ENCODE measurements at places on chromosomes 16 and 17.

GRCh38 chr16:68062910-68063393, 22.2 kb upstream of the NFATC3 start:
- DNase-seq: no peak

GRCh38 chr17:48438516-48439061, 8.6 kb upstream of the SKAP1 start:
- DNase-seq: no peak

GRCh38 chr17:3545151-3545550, 12.5 kb downstream of the TRPV3 start:
- DNase-seq: no peak

DNA sequence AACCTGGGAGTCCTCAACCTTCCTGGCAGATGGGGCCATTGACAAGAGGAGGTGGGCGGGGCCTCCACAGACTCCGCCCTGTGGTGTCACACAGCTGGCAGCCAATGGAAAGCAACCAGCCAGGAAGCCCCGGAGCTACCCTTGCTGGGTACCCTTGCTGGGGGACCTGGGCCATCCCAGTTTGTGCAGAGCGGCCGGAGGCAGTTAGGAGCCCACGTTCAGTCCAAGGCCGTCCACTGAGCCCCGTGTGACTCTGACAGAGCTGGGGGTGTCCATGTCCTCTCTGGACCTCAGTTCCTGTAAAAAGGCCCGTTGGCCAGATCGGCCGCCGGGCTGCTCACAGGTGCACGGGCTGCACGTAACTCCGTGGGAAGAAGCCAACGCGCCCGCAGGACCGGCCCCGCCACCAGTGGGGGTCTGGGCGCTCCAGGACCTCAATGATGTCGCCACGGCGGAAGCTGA, 17.1 kb upstream of the FAM83G start:
- no peak for DNase-seq

GRCh38 chr17:61399131-61400065, at the start of gene TBX2:
TBX2 (plus strand) TSS chr17:61399843; CDS start chr17:61400177, 334 bp downstream.
- no peak for DNase-seq

DNA sequence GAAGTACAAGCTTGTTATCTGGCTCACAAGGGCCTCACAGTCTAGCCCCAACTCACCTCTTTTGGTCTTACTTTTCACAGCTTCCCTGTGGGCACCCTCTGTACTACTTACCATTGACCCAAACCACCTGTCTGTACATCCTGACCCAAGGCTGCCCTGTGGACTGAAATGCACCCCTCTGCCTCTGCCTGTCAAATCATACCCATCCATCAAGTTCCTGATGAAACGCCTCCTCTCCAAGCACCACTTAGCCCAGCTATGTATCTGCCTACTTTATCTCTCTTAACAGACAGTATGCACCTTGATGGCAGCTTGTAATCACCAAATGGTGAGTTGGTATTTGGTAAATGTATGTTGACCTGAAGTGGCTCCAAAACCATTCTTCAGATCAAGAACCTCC, 7.5 kb upstream of the MAP3K14 start:
- DNase-seq: no peak

DNA sequence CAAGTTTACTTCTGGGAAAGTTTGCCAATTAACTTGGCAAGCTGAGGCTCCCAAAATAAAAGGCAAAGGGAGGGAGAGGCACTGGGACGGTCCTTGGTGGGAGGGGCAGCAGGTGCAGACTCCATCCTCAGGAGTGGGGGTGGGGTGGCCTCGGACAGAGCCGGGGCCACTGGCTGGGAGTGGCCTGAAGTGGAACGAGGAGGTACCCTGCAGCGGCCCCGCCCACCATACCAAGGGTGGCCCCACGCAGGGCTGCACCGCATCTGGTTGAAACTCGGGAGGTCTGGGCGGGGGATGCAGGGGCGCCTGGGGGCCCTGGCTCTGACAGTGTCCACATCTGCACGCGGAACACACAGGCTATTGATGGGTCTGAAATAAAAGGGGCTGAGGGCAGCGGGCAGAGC, 42.4 kb upstream of the SLC38A10 start:
- DNase-seq: no peak

DNA sequence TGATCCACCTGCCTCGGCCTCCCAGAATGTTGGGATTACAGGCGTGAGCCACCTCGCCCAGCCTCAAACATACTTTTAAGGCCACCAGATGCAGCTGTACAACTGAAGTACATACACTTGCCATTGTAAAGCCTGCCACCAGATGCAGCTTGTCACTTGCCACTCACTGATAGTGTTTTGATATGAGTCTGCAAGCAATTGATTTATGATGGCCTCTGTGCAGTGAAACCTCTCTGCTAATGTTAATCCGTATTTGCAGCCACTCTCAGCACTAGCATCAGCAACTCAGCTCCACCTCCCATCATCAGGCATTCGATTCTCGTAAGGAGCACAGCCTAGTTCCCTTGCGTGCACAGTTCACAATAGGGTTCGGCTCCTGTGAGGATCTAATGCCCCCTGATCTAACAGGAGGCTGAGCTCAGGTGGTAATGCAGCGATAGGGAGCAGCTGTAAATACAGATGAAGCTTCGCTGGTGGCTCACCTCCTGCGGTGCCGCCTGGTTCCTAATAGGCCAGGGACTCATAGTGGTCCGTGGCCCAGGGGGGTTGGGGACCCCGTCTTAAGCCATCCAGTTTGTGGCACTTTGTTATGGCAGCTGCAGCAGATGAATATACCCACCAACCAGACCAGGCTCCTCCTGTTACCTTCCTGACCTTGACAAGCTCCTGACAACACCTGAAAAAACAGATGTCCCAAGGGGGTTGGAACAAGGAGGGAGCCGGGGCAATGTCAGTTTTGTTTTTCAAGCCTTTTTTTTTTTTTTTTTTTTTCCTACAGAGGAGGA, 1.3 kb upstream of the HERPUD1 start:
- DNase-seq: no peak

DNA sequence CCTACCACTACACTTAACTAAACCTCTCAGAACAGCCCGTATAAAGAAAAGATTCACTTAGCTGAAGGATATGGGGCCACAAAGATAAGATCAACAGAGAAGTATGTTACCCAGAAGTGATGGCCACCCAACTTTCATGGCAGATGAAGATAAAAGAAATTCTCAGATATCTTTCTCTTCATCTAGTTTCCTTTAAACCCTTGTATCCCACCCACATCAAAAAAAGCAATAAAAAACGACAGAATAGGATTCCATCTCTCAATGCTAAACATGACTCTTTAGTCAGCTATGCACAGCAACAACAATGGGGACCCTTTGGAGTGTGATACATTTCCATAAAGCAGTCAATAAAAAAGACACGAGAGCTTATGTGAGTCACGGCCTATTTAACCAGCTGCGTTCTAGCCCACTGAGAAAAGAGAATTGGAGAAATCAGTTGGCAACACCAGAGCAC, 86.6 kb downstream of the SNX11 start:
- DNase-seq: no peak

- no peak for DNase-seq
Measured at GRCh38 chr17:81863123-81863675, 2.9 kb upstream of the P4HB start.

DNA sequence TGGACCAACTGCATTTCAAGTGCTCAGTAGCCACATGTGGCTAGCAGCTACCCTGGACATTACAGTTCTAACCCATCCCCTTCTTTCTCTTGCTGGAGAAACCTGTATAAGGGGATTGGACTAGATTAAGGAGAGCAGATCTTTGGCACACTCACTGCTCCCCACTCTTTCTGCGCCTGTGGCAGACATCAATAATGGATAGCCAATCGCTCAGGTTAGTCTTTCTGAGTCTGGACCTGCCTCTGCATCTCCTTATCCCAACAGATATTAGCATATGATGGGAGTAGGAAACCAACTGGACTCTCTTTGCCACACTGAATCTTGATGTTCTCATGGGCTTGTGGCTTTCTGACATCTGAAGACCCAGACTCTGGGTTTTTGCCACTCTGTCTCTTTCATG, 81.7 kb downstream of the IRX5 start:
- no peak for DNase-seq

DNA sequence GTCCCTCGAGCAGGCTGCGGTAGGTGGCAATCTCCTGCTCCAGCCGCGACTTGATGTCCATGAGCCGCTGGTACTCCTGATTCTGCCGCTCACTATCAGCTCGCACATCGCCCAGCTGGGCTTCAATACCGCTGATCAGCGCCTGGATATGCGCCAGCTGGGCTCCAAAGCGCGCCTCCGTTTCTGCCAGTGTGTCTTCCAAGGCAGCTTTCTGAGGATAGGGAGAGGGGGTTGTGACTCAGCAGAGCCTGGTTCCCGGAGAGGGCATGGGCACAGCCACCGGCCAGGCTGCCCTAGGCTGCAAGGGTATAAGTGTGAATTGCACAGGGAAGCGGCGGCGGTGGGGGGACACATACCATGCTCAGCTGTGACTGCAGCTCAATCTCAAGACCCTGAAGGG, 4.3 kb downstream of the KRT19 start:
- DNase-seq: no peak

DNA sequence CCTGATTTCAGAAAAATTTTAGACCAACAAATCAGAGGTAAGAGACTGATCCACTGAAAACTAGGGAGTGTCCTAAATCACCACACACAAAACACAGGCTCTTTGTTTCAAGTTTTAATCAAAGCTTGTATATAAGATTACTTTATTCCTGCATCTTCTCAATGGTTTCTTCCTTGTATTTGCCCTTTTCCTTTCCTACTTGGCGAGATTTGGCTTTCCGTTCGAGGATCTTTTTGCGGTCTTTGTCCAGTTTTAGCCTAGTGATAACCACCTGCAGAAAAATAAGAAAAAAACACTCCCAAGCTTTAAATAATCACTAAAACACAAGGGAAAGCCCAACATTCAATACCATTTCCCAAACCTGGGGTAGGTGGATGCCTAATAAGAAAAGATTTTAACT, 918 bp upstream of the KRABD2 start:
- DNase-seq: no peak

DNA sequence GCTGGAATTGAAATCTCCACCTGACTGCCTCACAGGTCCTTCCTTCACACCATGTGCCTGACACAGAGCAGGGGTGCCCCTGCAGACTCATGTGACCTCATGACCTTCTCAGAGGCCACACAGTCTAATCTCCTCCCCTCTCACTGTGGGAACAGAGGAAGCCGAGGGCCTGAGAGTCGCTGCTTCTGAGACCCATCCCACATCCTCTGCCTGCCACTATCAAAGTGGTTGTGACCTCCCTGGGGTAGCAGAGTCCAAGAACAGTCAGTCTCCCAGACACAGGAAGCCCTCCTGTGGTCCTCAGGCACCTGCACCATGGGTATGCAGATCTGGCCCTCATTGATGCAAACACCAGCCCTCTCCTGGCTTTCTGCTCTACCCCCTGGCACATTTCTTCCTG, 78.5 kb downstream of the RAB11FIP4 start:
- no peak for DNase-seq

GRCh38 chr16:23216658-23217246, 34.2 kb downstream of the SCNN1G start:
- no peak for DNase-seq

DNA sequence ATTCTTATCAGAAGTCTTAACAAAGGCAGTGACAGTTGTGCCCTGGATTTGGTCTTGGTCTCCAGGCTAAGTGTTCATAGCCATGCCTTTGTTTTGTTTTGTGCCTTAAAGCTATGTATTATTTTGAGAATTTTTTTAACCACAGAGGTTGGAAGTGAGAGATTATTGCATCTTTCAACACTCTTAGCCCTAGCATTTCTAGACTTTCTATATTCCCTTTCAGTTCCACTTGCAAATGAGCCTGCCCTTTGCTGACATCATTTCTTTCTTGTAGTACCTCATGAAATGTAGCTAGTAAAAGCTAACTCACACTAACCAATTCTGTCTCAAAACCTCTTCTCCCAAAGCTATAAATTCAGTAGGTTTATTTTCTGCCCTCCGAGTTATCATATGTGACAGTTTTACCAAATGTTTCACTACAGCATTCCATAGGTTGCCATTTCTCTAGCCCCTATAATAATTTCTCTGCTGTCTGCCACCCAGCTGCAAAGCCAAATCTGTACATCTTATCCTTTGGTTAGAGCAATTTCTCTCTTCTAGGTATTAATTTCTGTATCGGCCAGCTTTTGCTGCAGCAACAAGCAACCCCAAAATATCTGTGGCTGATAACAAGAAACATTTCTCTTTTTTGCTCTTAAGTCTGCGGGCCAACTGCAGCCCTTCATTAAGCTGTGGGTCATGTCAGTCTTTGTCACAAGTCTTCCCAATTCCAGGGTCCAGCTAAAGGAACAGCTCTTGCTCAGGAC, 14.2 kb upstream of the CCL1 start:
- DNase-seq: no peak

DNA sequence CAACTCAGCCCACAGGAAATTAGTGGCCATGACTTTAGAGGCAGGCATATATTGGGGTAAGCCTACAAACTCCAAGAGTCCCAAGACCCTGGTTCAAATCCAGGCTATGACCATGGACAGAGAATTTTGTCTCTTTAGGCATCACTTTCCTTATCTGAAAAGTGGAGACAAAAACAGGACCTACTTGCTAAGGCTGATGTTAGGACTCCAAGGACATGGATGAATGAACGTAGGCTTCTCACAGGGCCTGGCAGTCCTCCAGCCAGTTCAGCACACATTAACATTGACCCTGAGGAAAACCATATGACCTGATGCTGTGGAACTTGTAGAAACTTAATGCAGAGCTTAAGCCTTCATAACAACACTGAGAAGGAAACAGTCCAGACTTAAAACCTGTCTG, 1.4 kb downstream of the FKBP10 start:
- DNase-seq: no peak

DNA sequence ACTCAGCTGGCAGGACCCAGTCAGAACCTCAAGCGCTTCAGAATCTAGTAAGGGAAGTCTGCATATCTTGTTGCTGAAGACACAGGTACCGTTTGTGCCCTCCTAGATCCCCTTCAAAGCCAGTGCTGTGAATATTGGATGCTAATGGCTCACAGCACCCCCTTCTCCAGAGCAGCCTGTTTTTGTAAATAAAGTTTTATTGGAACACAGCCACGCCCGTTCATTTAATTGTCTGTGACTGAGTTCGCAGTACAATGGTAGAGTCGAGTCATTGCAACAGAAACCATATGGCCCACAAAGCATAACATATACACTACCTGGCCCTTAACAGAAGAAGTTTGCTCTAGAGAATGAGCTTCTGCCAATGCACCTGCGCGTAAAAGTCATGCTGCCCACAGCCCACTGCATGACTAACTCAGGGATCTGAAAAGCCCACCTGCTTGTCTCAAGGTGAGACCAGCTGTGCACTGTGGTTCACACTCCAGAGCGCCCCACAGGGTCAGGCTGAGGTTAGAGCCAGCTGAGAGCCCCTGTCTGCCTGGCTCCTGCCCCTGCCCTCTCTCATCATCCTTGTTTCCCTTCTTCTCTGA, 48.8 kb downstream of the AIPL1 start:
- DNase-seq: no peak

GRCh38 chr17:8631554-8631877, 991 bp upstream of the MYH10 start:
- no peak for DNase-seq

Measured in hippocampal formation (tissue), 2 donors.